Right ventricle myocardium inferior (tissue), 1 donor: ENCODE measurements at places on chromosomes 7 and 10. TPM values are rescaled to one million over a fixed set of nuclear protein-coding genes. Genes with fewer than 3 reads are reported as not detected.

Gene GDF10
- total RNA-seq = 0.27 TPM

Gene DDX21
- 19.6 TPM for total RNA-seq

Gene CPN1
- not detected for total RNA-seq

Gene COL17A1
- total RNA-seq = 0.43 TPM

Gene FAM25A
- total RNA-seq = not detected

Gene TNS3
- 44.8 TPM for total RNA-seq

Gene EPHB6
- total RNA-seq = 3.3 TPM

Gene MYPN
- total RNA-seq = 112 TPM

Gene FBH1
- 78.1 TPM for total RNA-seq

Gene POU6F2
- total RNA-seq = 0.24 TPM

Gene ADGRA1
- total RNA-seq = not detected

Gene EPHA1
- not detected for total RNA-seq

Gene NRAP
- total RNA-seq = 1,026 TPM

Gene TRIM73
- total RNA-seq = 0.41 TPM

Gene HOXA1
- total RNA-seq = not detected

Gene ADCY1
- 5.9 TPM for total RNA-seq

Gene PDK4
- total RNA-seq = 431 TPM

Gene MOGAT3
- not detected for total RNA-seq

Gene MCM10
- total RNA-seq = 0.62 TPM

Gene TMEM176A
- total RNA-seq = 31.1 TPM

Gene CNPY1
- not detected for total RNA-seq

Gene GRK5
- 48.6 TPM for total RNA-seq

Gene ANXA8
- total RNA-seq = 1.1 TPM

Gene PLA2G12B
- total RNA-seq = 0.27 TPM

Gene EVX1
- total RNA-seq = not detected

Gene ANXA8L1
- total RNA-seq = 0.68 TPM

Gene NYAP1
- total RNA-seq = 0.54 TPM

Gene ANKRD1
- 2,249 TPM for total RNA-seq

Gene DRGX
- total RNA-seq = not detected

Gene WDR86
- 0.41 TPM for total RNA-seq

Gene ZNF804B
- not detected for total RNA-seq

Gene SYT15B
- 0.62 TPM for total RNA-seq

Gene DOCK1
- total RNA-seq = 16.8 TPM

Gene RGS10
- 7.2 TPM for total RNA-seq
